ENCODE measurements at places on chromosomes 1 and 21.

DNA sequence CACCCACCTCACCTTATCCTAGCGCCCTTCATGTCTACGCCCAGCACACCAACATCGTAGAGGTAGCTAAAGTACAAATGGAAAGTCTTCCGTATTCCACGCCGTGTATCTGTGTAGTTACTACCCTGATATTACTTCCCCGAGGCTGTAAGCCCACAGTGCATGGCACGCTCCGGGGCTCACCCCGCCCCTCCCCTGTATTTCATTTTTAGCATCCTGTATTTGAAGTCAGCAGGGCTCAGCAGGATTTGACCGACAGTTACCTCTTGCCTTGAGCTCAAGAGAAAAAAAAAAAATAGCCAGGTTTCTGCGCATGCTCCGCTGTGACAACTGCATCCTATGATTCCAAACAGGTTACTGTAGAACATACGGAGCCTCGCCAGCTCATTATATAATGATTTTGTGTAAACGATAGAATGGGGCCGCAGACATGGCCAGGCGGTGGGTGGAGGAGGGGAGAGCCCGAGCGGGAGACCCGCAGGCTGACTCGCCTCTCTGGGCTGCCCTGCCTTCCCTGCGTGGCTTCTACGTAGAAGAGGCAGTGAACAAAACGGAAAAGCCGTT is 1.3 kb downstream of the ABCG1 start:
- DNase-seq = no peak

- no peak for DNase-seq
Measured at GRCh38 chr1:188669728-188670382, 1807.8 kb downstream of the BRINP3 start.

- no peak for DNase-seq
Measured at GRCh38 chr1:105874621-105875020, 1181.9 kb upstream of the PRMT6 start.

DNA sequence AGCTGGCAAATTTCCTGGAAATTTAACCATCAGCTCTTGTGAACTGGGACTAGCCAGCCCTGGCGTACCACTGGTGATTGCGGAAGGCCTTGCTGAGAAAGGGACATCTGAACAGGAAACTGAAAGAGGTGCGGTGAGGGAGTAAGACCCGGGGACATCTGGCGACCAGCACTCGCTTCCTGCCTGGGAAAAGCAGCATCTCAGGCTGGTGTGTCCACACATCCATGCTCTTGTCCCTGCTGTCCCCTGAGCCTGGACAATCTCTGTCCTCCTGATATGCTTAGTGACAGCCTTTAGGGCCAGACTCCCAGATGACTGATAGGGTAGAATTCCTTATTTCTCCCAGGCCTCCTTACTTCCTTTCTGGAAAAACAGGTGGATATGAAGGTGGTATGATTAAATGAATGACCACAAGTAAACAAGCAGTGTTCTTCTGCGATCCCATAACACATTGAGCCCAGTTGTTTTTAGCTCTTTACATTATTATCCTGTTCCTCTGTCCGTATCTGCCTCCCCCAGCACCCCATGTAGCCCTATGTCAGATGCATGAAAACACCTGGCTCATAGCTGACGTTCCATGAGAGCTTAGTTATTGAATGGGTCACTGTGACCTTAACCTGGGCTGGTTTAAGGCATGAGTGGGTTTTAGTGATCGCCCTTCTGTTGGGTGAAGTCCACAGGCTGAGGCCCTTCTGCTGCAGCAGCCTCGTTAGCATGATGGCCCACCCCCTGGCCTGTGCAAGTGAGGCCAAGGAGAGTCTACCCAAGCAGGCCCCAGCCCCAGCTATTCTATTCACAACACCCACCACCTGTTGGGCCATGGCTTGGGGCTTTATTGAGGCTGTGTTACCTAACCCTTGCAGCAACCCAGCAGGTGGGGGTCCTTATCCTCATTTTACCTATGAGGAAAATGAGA is 76.1 kb upstream of the GADD45A start:
- no peak for DNase-seq

DNA sequence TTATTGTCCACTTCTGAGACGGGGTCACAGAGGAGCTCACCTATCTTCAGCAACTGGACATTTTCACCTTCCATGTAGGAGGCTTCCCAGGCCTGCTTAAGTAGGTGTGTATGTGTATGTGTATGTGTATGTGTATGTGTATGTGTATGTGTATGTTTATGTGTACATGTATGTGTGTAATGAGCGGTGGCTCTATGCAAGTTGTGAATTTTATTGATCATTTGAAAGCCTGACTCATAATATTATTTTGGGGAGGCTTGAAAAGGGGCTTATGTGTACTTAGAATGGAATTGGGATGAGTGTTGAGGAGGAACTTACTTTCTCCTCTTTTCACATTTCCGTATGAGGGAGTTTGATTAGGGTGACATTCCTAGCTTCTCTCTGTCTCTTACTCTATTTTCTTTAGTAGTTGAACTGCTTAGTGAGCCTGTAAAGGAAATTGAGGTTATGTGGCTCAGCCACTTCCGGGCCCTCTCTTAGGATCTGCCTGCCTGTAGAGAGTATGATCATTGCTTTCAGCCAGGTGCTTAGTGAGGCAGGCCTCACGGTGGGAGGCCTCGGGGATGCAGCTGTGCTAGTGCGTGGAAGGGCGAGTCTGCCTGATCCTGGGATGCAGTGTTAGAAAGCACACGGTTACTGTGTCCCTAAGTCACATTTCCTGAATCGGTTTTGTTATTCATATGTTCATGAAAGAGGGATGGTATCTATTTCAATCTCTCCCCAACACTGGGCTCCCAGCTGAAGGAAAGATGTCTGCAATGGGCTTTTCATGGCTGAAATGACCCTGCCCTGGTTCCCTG is 61.0 kb downstream of the IER5 start:
- DNase-seq = peak; percentile 34

GRCh38 chr1:119771016-119771415 is 2.3 kb upstream of the HMGCS2 start:
- no peak for DNase-seq

- no peak for DNase-seq
Measured at GRCh38 chr1:6545276-6546112, 8.8 kb downstream of the NOL9 start.

- no peak for DNase-seq
Measured at GRCh38 chr1:9438431-9439073, 100.7 kb upstream of the SLC25A33 start.

GRCh38 chr1:234473118-234473517 is 5.9 kb downstream of the TARBP1 start:
- DNase-seq = no peak

DNA sequence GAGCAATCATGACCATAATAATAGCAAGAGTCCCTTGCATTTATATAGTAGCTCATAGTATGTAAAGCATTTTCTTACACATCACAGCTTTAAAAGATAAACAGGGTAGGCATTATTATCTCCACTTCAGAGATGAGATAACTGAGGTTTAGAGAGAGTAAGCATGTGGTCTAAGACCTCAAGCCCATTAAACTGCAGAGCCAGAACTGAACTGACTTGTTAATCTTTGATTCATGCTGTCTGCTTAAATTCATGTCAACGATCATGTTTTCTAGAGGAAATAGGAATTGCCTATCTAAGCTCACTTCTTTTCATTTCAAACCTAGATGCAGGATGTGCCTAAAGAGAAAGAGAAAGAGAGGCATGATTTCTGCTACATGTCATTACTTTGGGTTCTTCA is 524.8 kb downstream of the PTPRC start:
- no peak for DNase-seq

GRCh38 chr1:110676970-110677369 is 2.2 kb upstream of the KCNA3 start:
- DNase-seq = no peak

DNA sequence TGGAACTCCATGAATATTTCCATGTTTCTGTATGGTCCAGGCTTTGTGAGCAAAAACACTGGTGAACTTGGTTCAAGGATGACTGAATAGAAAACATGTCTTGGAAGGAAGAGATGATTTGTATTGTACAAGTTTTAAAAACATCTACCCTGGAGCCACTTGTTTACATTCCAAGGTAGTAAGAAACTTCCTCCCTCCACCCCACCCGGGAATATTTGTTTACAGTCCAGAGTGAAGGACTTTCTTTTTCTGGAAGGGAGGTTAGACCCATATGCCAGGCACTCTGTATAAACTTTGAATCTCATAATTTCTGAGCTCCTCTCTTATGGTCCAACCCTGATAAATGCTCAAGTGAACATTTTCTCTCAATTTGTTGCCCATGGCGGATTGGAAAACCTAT is 323.3 kb upstream of the LYPLAL1 start:
- no peak for DNase-seq

DNA sequence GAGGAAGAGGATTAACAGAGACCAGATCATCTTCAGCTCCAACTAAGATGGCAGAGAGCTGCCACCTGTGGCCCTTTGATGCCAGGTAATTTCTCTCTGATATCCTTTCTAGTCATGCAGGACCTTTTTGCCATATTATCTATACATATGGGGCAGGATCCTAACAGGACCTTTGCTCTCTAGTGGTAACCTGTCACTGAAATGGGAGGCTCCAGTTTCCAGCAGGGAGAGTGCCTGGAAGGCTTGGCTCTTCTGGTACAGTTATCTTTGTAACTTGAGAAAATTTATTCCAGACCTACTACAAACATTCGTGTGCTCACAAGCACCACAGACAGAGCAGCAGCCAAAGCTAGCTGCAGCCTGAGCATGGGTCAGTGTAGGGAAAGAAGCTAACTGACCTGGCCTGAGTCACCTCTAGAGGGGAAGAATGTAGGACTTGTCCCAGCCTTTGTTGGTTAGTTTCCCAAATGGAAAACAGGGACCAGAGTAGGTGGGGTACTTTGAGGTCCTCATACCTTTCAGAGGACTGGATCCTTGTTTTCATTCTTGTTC is 86.5 kb upstream of the MACF1 start:
- DNase-seq = no peak

- no peak for DNase-seq
Measured at GRCh38 chr1:218339267-218339831, 5.8 kb upstream of the TGFB2 start.

GRCh38 chr1:113579256-113580018 is 179.8 kb downstream of the PHTF1 start:
- DNase-seq = no peak

GRCh38 chr1:40094466-40095110 is 2.5 kb downstream of the PPT1 start:
- DNase-seq = no peak

DNA sequence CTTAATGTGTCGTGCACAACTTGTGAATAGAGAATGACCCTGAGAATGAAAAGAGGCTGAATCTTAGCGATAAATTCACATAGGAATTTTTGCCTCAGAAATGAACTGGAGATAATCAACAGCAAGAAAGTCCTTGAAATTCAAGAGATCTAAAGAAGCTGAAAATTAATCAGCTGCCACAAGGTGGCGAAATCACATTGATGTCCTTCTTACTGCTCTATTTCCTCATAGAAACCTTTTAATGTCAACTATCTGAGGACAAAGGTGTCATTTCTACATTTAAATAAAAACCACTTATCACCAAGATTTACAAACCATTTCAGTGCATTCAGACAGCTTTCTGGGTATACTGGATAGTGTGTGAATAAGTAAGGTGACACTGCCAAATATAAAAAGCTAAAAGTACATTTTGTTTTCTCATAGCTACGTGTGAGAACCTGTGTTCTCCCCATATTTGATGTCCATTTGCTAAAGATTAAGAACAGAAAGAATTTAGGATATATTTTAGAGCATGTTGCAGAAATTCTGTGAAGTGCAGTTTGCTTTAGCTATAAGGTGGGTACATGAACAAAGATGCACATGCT is 485.3 kb upstream of the PTBP2 start:
- no peak for DNase-seq

GRCh38 chr21:25405984-25406383 is 201.3 kb downstream of the MRPL39 start:
- no peak for DNase-seq

GRCh38 chr1:174191349-174191862 is 32.1 kb downstream of the RABGAP1L start:
- no peak for DNase-seq

DNA sequence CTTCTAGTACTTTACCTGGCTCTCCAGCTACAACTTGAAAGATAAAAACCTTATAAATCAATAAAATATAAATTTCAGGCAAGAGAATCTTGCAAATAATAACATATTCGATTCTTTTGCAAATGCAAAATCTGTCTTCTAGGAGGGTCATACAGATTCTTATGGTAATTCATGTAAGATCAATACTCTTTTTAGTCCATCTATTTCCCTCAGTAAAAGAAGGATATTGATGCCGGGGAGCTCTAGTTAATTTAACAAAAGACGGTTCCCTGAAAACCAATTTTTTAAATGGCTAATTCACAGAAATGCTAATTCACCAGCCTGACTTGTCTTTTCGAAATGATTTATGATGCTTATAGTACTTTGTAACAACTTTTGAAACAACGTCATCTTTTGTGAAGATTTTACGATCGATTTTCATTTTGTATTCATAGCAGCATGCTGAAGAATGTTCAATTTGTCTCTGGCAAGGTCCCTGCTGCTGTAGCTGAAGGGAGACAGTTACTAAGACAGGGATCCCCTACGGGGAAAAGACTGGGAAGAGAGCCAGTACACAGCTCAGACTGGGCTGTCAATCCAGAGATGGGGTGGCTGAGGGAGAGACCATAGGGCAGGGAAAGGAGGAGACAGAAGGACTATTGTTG is 90.6 kb upstream of the SPAG17 start:
- no peak for DNase-seq

DNA sequence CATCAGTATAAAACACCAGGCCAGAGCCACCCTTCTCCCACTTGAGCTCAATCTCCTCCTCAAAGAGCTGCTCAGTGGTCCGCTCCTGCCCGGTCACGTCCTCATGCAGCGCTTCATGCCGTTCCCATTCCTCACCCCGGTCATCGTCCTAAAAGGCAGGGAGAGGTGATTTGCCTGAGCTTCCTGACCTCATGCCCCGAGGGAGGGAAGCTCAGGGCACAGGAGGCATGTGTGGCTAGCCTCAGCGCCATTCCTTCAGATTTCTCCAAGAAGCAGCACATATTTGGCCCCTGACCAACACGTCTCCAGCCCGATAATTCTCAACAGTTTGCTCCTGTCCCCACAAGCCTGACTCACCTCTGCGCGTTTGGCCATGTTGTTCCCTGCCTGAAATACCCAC is 4.2 kb upstream of the GPN2 start:
- DNase-seq = no peak

DNA sequence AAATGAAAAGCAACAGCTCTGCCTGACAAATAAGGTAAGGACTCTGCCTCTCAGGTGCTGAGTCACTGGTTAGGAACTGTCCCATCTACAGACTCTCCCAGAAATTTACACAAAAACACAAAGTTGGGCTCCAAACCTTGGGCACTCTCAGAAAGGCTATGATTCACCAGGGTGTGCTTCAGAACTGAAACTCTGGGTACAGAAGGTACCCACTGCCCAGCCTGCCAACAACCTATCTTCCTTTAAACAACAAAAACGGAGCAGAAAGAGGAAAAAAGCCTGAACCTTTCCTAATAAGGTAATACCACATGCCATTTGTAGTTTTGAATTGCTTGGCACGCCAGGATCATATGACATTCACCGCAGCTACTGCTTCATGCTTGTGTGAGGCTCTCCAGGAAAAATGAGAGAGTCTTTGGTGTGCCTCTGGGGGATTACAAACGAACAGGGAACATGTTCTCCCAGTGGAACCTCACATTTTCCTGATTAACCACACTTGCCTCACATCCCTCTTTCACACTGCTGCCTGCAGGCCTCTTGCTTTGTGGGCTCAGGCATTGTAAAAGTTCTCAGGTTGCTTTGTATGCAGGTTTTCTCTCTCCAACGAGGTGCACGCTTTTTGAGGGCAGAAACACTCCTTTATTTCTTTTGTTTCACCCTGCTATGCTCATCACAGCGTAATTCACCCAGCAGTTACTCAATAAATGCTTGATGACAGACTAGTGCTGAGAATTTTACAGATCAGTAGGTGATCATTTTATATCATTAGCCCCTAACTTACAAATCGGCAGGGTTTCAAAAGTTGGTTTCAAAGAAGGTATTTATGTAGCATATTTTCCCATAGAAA is 65.1 kb downstream of the GADD45A start:
- no peak for DNase-seq
